CD4-positive, alpha-beta T cell treated with Interleukin-6 for 4 hours (primary cell): ENCODE measurements at places on chromosomes 16 and 17.

GRCh38 chr17:71033336-71033735 lies 864.0 kb downstream of the KCNJ2 start:
- no peak for DNase-seq

DNA sequence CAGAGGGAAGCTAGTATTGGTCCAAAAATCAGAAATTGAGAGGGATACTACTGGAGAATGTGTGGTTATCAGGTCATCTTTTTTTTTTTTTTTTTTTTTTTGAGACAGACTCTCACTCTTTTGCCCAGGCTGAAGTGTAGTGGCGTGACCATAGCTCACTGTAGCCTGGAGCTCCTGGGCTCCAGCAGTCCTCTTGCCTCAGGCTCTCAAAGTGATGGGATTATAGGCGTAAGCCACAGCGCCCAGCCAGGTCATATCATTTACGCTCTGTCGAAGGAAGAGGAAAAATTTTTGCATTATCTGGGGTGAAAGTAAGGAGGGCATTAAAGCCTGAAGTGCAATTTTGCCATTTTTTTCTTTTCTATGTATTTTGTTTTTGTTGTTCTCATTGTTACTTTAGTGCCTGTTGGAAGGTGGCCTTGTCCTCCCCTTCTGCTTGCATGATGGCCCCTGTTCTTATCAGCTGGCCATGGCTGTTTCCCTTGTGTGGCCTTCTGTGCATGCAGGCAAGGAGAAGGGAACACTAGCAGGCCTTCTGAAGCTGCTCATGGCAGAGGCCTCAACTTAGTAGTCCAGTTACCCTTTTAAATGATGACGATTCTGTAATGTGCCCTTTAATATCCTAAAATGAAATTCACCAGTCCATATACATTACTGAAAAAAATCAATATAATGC lies 118.3 kb downstream of the SPECC1 start:
- DNase-seq = no peak

DNA sequence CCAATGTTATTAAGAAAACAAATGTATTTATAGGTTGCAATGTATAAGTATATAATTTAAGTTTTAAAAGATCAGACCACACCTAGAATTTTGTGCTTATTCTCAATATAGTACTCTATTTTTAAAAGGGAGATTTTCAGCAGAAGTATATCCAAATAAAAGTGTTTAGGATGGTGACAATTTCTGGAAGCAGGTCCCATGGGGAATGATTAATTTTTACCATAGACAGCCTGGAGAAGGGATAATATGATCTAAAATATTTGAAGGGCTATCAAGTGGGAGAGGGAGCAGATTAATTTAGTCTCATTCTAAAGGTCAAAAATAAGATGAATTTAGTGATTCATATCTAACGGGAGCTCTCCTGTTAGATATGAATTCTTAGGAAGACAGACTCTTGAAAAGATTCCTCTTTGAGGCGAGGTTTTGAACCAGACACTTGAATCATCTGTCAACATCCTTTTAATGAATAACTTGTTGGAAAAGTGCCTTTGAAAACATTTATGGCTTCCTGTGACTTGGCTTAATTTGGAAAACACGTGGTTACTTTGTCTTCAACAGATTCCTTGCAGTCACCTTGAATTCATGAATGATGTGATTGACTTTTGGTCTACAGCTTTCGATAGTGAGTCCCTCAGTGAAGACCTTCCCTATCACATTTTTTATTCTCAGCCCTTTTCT lies 29.3 kb upstream of the SMIM36 start:
- DNase-seq = no peak

GRCh38 chr17:44652727-44653126 lies 3.5 kb upstream of the MEIOC start:
- DNase-seq = no peak

DNA sequence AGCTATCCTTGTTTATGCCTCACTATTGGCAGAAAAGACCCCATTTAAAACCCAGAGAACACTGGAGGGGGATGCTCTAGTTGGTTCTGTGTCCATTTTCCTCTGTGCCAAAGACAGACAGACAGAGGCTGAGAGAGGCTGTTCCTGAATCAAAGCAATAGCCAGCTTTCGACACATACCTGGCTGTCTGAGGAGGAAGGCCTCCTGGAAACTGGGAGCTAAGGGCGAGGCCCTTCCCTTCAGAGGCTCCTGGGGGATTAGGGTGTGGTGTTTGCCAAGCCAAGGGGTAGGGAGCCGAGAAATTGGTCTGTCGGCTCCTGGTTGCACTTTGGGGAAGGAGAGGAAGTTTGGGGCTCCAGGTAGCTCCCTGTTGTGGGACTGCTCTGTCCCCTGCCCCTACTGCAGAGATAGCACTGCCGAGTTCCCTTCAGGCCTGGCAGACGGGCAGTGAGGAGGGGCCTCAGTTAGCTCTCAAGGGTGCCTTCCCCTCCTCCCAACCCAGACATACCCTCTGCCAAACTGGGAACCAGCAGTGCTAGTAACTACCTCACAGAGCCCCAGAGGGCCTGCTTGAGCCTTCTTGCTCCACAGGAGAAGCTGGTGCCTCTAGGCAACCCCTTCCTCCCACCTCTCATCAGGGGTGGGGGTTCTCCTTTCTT lies 56.1 kb downstream of the IGF2BP1 start:
- no peak for DNase-seq

GRCh38 chr17:5264893-5265292 lies 17.2 kb upstream of the RABEP1 start:
- no peak for DNase-seq

DNA sequence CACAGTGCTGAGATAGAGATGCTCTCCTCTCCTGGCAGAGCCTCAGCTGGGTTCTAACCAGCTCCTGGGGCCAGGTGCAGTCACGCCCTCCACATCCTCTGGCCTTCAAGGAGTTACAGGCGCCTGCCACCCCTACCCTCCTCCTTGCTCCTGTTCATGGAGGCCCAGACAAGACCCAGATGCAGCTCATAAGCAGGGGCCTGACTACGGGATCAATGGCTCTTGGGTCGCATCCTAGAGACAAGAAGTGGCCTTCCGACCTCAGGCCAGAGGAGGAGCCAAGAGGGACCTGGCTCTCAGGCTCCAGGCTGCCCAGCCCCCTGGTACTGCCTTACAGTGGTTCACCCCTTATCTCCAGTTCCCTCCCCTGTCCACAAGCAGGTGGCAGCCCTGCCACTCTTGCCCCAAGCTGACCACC lies 23.0 kb downstream of the ARHGAP27 start:
- DNase-seq = peak; percentile 42

DNA sequence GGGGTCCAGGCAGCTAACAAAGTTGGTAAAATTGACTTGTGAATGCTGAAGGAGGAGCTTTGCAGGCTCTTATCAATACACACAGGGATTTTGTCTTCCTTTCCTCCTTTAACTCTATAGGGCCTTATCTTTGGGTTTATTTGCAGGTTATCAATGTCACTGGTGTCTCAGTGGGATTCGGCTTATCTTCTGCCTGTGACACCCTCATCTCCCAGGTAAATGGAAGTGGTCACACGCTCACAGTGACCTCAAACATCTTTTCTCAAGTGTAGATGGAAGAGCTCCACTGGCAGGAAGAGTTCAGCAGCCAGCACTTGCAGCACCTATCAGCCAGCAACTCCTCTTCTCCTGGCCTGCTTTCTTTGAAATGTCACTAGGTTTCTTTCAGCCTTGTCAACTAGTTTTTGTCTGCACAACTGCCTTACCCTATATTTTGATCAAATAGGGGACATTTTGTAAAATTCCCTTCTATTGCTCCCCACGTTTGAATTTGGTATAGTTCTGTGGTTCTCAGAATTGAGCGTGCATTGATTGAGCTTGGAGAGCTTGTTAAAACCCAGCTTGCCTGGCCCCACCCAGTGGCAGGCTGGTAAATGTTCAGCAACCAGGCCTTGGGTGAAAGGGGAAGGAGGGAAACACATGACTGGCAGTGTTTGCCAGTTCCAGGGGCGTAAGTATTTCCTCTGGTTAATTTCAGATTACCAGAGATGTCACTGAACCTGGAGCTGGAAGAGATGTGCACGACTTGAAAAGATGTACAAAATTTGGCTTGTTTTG lies 12.8 kb downstream of the SLC47A1 start:
- peak; percentile 13 for DNase-seq

GRCh38 chr16:72743011-72743761 lies 304.7 kb downstream of the ZFHX3 start:
- no peak for DNase-seq

DNA sequence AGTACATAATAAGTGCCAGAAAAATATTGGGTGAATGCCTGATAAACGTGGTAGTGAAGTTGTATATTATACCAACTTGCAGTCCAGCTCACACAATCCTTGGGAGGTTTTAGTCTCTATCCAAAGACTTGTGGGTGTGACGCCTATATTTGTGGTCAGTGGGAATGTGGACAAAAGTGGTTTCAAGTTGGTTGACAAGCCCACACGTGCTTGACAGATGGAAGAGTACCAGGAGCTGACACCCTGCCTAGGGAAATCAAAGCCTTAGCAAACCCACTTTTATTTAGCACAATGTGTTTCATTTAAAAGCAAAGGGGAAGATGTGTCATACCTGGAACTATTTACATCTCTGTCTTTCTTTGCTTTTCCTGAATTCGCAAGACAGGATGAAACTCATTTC lies 79.0 kb downstream of the CA10 start:
- no peak for DNase-seq

GRCh38 chr17:32127158-32127897 lies 15.0 kb upstream of the RHOT1 start:
- DNase-seq = peak; percentile 85

GRCh38 chr17:14866266-14866665 lies 398.9 kb downstream of the PMP22 start:
- no peak for DNase-seq

GRCh38 chr17:49523706-49524472 lies 28.8 kb downstream of the NGFR start:
- DNase-seq = peak; percentile 56

DNA sequence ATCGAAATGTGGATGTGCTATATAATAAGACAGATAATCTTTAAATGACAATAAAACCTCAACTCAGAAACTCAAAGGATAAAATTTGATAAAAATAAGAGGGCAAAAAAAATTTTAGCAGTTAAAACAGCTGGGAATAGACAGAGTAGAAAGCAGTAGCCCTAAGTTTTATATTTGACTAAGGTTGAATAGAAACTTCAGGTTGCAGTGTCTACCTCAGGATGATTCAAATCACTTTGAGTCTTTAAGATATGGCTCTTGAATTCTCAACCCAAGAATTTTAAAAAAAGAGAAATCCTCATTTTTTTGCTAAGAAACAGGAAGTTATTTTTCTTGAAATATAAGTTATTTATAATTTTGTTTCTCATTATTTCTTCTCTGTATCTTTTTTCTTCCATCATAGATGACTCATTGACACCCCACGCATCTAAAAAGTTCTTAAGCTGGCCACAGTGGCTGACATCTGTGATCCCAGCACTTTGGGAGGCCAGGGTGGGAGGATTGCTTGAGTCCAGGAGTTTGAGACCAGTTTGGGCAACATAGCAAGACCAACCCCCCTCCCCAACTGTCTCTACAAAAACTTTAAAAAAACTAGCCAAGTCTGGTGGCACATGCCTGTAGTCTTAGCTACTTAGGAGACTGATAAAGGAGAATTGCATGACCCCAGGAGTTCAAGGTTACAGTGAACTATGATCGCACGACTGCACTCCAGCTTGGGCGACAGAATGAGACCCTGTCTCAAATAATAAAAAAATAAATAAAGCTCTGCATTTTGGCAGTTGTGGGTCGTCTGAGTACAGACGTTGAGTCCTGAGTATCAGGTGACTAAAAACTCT lies 23.9 kb downstream of the NFAT5 start:
- no peak for DNase-seq

GRCh38 chr17:34382621-34383124 lies 19.6 kb upstream of the CCL1 start:
- no peak for DNase-seq

DNA sequence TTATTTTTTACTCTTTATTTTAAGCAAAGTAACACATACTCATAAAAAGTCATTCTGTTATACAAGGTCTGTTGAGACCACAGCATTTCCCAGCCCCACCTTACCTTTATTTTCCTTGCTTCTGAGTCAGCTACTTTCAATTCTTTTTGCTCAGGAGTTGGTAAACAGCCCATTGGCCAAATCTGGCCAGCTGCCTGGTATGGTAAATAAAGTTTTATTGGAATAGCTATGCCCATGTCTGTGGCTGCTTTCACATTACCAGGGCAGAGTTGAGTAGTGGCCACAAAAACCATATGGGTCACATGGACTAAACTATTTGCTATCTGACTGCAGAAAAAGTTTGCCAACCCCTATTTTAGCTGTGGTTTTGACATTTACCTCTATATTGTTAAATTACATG lies 3.4 kb upstream of the NSRP1 start:
- DNase-seq = no peak

DNA sequence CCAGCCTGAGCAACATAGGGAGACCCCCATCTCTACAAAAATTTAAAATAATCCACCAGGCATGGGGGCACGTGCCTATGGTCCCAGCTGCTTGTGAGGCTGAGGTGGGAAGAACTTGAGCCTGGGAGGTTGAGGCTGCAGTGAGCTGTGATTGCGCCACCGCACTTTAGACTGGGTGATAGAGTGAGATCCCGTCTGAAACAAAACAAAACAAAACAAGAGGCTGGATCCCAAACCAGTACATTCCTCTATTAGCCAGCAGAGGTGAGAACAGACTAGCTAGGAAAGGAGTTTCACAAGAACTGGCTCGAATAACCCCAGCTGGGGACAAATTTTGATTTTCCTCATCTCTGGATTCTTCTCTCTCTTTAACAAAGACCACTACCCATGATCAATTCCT lies 366.7 kb upstream of the ZFHX3 start:
- DNase-seq = no peak

- no peak for DNase-seq
Observed at GRCh38 chr17:67150826-67151225, 94.2 kb downstream of the HELZ start.

DNA sequence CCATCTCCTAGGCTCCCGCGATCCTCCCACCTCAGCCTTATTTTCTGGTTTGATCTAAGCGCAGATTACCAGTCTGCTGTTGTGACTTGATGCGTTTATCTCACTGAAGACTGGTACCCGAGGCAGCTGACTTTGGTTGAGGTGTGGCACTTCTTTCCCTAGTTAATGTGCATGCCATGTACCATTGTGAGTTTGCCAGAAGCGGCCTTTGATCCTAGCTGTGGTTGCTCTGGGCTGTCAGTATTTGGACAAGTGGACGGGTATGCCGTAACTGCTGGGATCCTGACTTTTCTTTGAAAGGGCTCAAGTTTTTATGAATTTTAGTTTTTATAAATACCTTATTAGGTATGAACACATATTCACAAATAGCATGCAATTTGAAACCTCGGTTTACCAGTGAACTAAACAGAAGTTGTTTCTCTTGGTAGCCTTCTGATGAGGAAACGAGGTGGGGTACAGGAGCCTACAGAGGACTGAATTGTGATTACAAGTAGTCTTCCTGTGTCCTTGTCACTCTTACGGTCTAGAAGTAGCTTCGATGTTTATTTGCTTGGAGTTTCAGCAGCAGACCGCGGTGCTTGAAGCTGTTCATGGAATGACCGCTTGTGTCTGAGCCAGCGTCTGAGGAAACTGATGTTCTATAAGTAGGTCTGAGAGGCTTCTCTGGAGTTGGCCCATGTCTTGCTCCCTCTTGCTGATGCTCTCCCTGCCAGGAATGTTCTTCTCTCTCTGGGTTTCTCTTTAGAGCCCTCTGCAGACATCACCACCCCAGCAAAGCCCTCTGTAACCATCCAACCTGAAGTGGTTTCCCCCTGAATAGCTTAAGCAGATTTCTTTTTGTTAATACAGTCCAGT lies 40.0 kb downstream of the SEC14L1 start:
- DNase-seq = no peak
